ENCODE measurements at places on chromosomes 2 and 18. TPM values are rescaled to one million over a fixed set of nuclear protein-coding genes. Genes with fewer than 3 reads are reported as not detected.

The RESP18 gene
- not detected for total RNA-seq

The MAL gene
- total RNA-seq: 37.0 TPM

The PTPN2 gene
- total RNA-seq: 13.0 TPM

The PLEK gene
- total RNA-seq: 6.7 TPM

The NOTO gene
- not detected for total RNA-seq

The RAD51AP2 gene
- total RNA-seq: not detected

The RTTN gene
- total RNA-seq: 5.2 TPM

The SCN7A gene
- 92.5 TPM for total RNA-seq

The INHBB gene
- 2.7 TPM for total RNA-seq

The OSR1 gene
- 56.0 TPM for total RNA-seq

The TCF23 gene
- total RNA-seq: not detected

The SH2D6 gene
- not detected for total RNA-seq

The MC5R gene
- total RNA-seq: not detected

The LYG2 gene
- not detected for total RNA-seq

The TMEM17 gene
- total RNA-seq: 3.4 TPM

The VRK2 gene
- 28.8 TPM for total RNA-seq

The LCT gene
- total RNA-seq: not detected

The DNAJC5G gene
- not detected for total RNA-seq

The FBXO41 gene
- total RNA-seq: 2.2 TPM

The FBXO15 gene
- 0.27 TPM for total RNA-seq

The LRATD1 gene
- total RNA-seq: 10.7 TPM

The CD8B gene
- total RNA-seq: not detected

The MPV17 gene
- total RNA-seq: 57.9 TPM

The SLC9A4 gene
- total RNA-seq: not detected

The POTEJ gene
- total RNA-seq: not detected

The RUFY4 gene
- not detected for total RNA-seq

The DSG2 gene
- total RNA-seq: 11.4 TPM

The MALT1 gene
- 26.6 TPM for total RNA-seq

The CNGA3 gene
- 1.1 TPM for total RNA-seq

The KCNG2 gene
- total RNA-seq: 0.27 TPM

The KANSL3 gene
- total RNA-seq: 54.8 TPM

The GTF3C2 gene
- total RNA-seq: 33.7 TPM

The PJVK gene
- 4.7 TPM for total RNA-seq

The ERBB4 gene
- total RNA-seq: 0.92 TPM

The CTNNA2 gene
- 0.16 TPM for total RNA-seq

The TUBB8B gene
- 0.78 TPM for total RNA-seq

The MOGAT1 gene
- total RNA-seq: not detected

The REG3G gene
- not detected for total RNA-seq

The LONRF2 gene
- 54.4 TPM for total RNA-seq

The CABYR gene
- 1.7 TPM for total RNA-seq

The CRYGC gene
- not detected for total RNA-seq

The G6PC2 gene
- total RNA-seq: not detected

The GALNT5 gene
- total RNA-seq: 0.35 TPM

The REG3A gene
- total RNA-seq: not detected

Data from gastroesophageal sphincter (tissue), 4 donors.